Jurkat, Clone E6-1 (cell line): ENCODE measurements at places on chromosomes 1 and 21.
A peak's percentile ranks its signal among the peaks of the same experiment; 100 is the strongest.

DNA sequence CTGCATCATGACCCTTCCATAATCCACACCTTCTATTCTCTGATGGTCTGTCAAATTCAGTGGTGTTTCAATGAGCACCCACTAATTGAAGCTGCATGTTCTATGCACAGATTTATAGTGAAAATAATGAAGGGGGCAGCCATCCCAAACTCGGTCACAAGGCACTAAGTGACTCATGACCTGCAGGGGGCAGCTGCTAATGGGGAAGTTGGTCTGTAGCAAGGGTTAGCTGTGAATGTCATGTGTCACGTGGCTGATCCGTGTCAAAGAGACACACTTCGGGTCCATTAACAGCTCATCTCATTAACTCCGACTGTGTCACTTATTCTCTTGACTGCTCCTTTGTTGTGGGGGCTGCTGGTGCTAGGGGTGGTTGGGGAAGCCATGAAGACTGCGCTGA lies 306.6 kb downstream of the PCP4 start:
- peak; percentile 23 for DNase-seq

- DNase-seq: no peak
These were observed 58.5 kb downstream of the HSF2BP start for GRCh38 chr21:43600642-43601402.

GRCh38 chr1:38489844-38490270 lies 369.7 kb downstream of the RRAGC start:
- DNase-seq: peak; percentile 22

GRCh38 chr1:68317543-68317942 lies 85.2 kb upstream of the WLS start:
- no peak for DNase-seq

DNA sequence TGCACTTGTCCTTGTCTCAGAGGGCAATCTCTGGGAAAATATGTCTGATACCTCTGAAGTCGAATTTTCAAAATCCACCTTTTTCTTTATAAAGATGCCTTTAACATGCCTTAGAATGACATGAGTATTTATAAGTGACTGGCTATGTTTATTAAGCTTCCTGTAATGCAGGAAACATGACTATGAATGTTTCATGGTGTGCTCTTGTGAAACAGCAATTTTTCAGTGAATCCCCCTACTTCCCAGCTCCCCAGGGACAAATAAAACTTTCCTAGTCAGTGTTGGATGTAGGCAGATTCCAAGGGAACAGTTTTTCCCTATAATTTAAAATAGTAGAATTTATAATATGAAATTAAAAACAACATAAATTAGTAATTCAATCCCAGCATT lies 437.0 kb downstream of the LMO4 start:
- DNase-seq: no peak

- no peak for DNase-seq
These were observed 36.3 kb downstream of the PKP1 start for GRCh38 chr1:201319631-201320030.

GRCh38 chr1:159647616-159648015 lies 60.0 kb downstream of the APCS start:
- DNase-seq: no peak

GRCh38 chr1:24186993-24187790 lies at the start of gene IFNLR1:
IFNLR1 (minus strand) TSS chr1:24187289; CDS start chr1:24187248, 41 bp downstream.
- no peak for DNase-seq

DNA sequence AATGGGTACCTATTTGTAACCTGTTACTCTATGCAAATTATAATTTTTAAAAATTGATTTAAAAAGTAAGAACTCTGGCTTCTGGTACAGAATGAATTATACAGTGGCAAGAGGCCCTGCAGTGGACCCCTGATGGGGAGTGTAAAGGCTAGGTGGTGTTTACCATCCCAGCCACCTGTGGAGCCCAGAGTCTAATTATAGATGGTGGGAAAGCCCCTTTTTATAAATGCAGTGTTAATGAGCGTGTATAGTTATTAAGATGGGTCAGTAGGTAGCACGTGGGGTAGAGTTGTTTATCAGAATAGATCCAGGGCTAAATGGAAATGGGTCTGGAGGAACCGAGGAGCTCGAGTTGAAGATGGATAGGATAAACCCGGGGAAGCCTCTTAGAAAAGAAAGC lies 13.9 kb upstream of the PRELP start:
- DNase-seq: no peak

- DNase-seq: peak; percentile 4
These were observed 460.6 kb downstream of the DSCAM start for GRCh38 chr21:40386294-40386911.

- no peak for DNase-seq
These were observed 1493.7 kb downstream of the AMY1C start for GRCh38 chr1:105243411-105243810.

GRCh38 chr1:226419284-226420029 lies 11.6 kb upstream of the PARP1 start:
- no peak for DNase-seq

DNA sequence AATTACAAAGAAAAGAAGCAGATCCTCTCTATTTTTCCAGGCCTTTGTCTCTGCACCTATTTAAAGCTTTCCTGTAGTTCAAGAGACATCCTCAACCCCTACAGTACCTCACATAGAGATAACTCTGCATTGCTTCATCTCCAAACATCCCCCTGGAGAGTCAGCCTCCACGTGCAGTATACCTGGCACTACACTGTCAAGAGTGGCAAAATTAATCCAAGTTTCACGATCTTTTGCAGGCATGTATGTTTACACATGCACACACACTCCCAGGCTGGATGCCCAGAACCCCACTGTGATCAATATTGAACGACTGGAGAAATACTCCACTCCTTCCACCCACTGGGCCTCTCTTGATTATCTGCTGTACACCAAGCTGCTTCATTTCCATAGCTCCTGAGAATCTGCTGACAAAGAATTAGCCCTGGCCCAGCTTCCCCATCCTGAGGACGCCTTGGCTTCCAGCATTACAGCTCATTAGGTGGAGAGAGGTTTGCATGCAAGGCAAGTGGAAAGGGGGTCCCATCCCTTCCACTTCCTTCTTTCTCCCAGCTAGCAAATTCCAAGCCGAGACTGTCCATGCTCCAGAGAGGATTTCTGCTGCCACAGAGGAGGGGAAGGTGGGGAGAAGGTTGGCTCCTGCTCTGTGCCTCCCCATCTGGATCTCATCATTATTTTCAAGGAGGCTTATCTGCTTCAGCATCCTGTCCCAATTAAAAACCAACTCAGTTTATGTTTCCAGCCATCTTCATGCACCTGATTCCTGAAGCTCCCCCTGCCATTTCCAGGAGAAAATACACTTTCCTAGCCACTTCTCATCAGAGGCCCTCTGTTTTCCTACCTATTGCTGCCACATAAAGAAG lies 66.5 kb upstream of the GOLT1A start:
- no peak for DNase-seq

DNA sequence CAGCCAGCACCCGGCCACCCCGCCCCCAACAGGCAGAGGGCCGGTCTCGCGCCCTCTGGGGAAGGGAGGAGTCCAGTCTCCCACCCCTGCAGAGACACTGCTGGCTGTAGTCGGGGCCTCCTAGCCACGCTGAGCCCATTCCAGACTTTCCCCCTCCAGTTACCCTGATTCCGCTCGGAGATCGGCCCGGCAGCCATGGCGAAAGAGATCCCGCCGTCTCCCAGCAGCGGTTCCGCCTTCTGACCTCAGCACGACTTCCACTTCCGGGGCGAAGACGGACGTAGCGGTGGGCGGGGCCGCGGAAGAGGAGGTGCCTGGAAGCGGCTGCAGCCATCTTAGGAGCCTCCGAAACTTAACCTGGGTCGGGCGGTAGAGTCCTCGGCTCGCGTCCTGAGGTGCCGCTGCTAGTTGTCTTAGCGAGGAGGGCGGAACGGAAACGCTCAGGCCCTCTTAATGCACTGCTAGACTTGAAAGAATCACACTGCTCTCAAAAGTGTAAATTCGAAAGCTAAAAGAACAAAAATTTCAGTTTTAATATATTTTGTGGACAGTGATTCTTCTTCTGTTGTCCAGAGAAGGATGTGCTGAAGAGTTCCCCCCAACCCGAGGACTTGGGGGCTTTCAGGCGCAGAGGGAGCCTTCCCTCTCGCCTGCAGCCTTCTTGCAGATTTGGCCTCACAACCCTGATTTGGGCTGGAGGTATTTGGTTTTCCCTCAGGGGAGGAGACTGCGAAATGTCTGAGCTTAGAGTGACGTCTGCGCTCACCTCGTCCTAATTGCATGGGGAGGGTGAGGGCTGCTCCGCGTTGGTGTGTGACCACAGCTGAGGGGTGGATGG lies at the start of gene SF3B4:
Gene SF3B4, minus strand, starts transcription at position 241 of the 838 bp plus-strand sequence. Its CDS starts 44 bp downstream, at position 197.
- DNase-seq: peak; percentile 89
